CD4-positive, alpha-beta memory T cell (primary cell): ENCODE measurements at places on chromosomes 3 and 15.

DNA sequence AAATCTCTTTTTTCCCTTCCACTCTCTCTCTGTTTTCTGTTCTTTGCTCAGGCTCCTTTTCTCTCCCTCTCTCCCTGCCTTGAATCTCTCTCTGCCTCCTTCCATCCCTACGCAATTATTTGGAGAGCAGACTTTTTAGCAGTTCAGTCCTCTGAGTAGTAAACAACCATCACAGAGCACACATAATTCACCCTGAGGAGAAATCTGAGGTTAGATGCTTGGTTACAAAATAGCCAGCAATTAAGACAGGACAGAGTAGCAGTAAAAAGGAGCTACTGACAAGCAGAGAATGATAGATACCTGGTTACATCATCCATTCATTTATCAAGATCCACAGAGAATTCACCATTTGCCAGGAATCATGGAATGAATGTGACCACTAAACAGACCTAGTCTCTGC lies 25.5 kb downstream of the SLC9A9 start:
- H3K4me1 ChIP-seq: peaks cover 38% of the 10 kb centered on the region
- no peak overlapping the region for H3K27ac ChIP-seq
- H3K27me3 ChIP-seq: no peaks in the 10 kb centered on the region
- H3K36me3 ChIP-seq: no peaks in the 10 kb centered on the region

- no peak for DNase-seq
- H3K36me3 ChIP-seq: no peaks in the 10 kb centered on the region
- no peak overlapping the region for H3K27ac ChIP-seq
- no peaks in the 10 kb centered on the region for H3K4me1 ChIP-seq
These were observed 115.2 kb downstream of the GABRG3 start for GRCh38 chr15:27086149-27086548.

DNA sequence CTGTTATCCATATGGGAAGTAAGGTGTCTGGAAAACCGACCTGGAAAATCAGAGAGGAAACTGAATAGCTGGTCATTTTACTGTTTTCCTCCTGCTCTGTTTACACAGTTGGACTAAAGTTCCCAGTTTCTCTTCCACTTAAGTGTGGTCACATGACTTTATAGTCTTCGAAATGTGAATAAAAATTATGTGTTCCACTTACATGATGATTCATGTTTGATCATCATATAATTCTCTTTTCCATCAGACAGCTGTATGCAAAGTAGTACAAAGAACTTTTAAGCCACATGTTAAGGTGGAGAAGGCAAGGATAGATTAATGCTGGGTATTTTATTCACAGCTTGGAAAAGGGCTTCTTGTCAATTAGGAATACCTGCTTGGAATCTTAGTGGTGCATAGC lies 525.5 kb upstream of the BCHE start:
- H3K27ac ChIP-seq: no peak overlapping the region
- DNase-seq: no peak
- no peaks in the 10 kb centered on the region for H3K4me1 ChIP-seq
- no peaks in the 10 kb centered on the region for H3K27me3 ChIP-seq
- no peaks in the 10 kb centered on the region for H3K36me3 ChIP-seq

- H3K27ac ChIP-seq: no peak overlapping the region
- peaks cover 71% of the 10 kb centered on the region for H3K4me1 ChIP-seq
- DNase-seq: no peak
- H3K4me3 ChIP-seq: peak overlapping the region; percentile 23
- peaks cover 67% of the 10 kb centered on the region for H3K27me3 ChIP-seq
These were observed 2.9 kb downstream of the GATA2 start for GRCh38 chr3:128489927-128490649.

DNA sequence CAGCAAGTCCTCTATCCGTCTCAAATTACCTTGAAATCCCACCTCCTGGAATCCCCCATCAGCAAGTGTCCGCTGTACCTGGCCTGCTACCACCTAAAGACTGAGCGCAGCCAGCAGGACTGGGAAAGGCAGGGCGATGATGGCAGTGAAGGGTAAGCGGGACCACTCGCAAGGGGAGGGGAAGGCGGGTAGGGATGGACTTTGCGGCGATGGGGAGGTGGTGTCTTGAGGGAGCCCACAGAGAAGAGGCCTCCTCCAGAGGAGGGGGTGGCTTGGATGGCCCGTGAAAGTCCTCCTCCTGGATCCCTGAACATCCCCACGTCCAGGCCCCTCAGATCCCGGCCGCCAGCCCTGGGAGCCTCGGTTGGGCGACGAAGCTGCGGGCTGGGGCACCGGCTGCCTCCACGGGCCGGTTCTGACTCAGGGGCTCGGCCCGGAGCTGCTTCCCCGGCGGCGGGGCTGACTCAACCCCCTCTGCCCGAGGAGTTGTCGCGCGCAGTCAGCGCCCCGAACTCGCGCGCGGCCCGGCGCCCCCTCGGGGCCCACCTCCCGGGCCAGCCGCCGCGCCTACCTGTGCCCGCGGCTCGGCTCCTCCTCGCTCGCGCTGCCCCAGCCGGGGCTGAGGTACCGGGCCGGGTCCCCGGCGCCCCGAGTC lies 512 bp downstream of the LARP6 start:
- H3K4me3 ChIP-seq: no peak overlapping the region
- no peaks in the 10 kb centered on the region for H3K36me3 ChIP-seq
- H3K27me3 ChIP-seq: peaks cover 21% of the 10 kb centered on the region
- H3K27ac ChIP-seq: no peak overlapping the region
- DNase-seq: no peak
- H3K4me1 ChIP-seq: no peaks in the 10 kb centered on the region

- no peaks in the 10 kb centered on the region for H3K36me3 ChIP-seq
- no peak overlapping the region for H3K4me3 ChIP-seq
- H3K4me1 ChIP-seq: peaks cover 9% of the 10 kb centered on the region
- no peak overlapping the region for H3K27ac ChIP-seq
- no peaks in the 10 kb centered on the region for H3K27me3 ChIP-seq
These were observed 3.9 kb downstream of the CRYGS start for GRCh38 chr3:186540221-186540834.

DNA sequence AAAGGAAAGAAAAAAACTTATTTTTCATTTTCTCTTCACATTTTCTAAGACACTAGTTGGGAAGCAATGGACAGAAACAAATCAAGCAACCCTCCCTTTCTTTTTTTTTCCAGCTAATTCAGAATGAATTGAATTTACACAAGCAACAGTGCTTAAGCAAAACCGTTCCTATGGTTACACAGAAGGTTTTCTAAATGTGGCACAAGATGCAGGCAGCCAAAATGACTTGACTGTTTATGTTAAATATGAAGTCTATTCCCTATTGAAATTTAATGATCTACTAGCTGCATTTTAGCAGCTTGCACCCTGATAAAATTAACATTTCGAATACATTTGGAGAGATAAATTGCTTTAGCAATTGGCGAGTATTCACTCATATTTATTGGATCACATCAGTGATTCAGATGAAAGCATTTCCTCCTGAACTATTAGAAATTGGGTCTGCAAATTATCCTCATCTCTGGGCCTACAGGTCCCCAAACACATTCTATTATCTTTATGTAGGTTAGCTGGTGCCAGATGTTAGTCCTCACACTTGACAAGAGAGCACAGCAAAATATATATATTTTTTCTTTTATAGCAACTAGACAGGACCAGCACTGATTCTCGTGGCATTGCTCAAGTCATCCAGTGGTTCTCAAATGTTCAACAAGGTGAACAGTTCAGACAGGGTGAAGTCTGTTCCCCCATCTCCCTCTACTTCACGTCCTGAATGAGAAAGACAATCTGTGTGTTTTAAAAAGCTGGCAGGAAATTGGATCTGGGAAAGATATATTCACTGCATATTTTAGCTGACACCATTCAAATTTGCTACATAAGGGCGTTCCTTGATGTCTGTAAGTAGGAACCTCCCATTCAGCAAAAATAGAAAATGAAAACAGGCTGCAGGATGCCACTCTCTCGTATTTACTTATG lies 463.6 kb upstream of the KCNMB2 start:
- no peaks in the 10 kb centered on the region for H3K4me1 ChIP-seq
- H3K4me3 ChIP-seq: no peak overlapping the region
- H3K36me3 ChIP-seq: no peaks in the 10 kb centered on the region
- H3K27me3 ChIP-seq: no peaks in the 10 kb centered on the region
- H3K27ac ChIP-seq: no peak overlapping the region
- no peak for DNase-seq

DNA sequence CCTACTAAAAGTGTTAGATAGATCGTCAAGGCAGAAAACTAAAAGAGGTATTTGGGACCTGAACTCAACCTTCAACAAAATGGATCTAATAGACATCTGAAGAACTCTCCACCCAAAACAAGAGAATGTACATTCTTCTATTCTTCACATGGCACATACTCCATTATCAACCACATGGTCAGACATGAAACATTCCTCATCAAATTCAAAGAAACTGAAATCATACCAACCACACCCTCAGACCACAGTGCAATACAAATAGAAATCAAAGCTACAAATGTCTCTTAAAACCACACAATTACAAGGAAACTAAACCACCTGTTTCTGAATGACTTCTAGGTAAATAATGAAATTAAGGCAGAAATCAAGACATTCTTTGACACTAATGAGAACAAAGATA lies 984.1 kb upstream of the GBE1 start:
- H3K4me3 ChIP-seq: no peak overlapping the region
- no peaks in the 10 kb centered on the region for H3K4me1 ChIP-seq
- H3K27me3 ChIP-seq: no peaks in the 10 kb centered on the region
- H3K36me3 ChIP-seq: no peaks in the 10 kb centered on the region
- no peak for DNase-seq

DNA sequence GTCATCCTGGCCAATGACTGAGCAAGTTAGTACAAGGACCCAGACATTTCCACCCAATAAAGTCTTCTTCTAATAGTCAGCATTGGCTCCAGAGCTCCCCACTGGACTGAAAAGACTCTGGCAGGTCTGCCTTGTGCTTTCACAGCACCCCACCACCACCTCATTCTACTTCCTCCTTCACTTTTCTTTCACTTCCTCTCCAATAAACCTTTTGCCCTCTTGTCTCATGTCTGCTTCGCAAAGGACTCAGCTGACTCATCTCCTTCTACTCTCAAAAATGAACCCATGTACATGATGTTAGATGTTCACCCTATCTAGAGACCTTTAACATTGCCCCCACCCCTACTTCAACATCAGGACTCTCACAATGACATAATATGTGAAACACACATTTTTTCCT lies 181.0 kb upstream of the PPP2R3A start:
- no peaks in the 10 kb centered on the region for H3K36me3 ChIP-seq
- no peak for DNase-seq
- H3K27me3 ChIP-seq: no peaks in the 10 kb centered on the region
- no peak overlapping the region for H3K27ac ChIP-seq

DNA sequence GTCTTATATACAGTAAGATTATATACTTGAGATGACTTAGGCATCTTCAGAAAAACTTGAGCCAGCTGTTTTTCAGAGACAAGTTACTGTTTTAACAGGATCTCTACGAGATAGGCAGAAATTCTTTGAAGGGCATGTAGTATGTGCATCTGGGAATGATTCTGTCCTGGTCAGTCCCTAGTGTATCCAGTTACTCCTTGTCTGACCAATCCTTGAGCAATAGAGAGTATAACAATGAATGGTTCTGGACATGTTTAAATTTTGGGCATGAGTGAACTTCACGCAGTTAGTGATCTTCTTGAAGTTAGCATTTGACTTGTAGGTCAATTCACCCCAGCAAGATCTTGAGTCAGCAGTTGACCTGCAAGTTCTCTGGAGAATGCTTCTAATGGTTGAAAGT lies 24.7 kb upstream of the HHLA2 start:
- H3K27ac ChIP-seq: no peak overlapping the region
- H3K4me1 ChIP-seq: no peaks in the 10 kb centered on the region
- no peak for DNase-seq
- H3K36me3 ChIP-seq: no peaks in the 10 kb centered on the region
- no peaks in the 10 kb centered on the region for H3K27me3 ChIP-seq

DNA sequence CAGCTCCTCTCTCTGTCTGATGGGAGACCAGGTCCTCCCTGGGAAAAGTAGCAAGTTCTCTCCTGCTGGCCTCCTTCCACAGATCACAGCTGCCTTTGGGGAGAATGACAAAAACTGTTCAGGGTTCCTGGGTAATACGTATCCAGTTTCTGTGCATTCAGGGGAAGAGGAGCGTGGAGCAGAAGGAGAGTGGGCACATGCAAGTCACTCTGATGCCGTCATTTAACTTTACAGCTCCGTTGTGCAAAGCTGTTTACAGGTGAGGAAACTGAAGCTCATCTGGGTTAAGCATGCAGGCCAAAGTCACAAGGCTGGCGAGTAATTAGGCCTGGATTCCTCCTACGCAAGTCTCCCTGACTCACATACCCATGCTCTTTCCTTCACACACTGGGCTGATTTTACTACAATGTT lies 7.5 kb upstream of the TM4SF1 start:
- DNase-seq: no peak
- no peak overlapping the region for H3K27ac ChIP-seq
- H3K36me3 ChIP-seq: no peaks in the 10 kb centered on the region
- no peak overlapping the region for H3K4me3 ChIP-seq
- no peaks in the 10 kb centered on the region for H3K27me3 ChIP-seq

DNA sequence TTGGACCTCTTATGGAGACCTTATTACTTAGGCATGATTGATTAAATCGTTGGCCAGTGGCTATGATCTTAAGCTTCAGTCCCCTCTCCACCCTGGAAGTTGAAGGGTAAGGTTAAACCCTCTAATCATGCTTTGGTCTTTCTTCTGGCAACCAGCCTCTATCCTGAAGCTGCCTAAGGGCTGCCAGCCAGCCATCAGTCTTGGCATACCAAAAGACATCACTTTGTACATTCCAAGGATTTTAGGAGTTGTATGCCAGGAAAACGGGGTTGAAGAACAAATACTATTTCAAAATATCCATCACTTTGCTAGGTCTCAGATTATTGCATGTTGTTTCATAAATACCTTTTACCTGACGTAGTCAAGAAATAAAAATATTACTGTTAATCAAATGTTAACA lies 28.9 kb downstream of the UBE2E2 start:
- no peaks in the 10 kb centered on the region for H3K4me1 ChIP-seq
- H3K36me3 ChIP-seq: no peaks in the 10 kb centered on the region
- H3K27me3 ChIP-seq: no peaks in the 10 kb centered on the region
- H3K4me3 ChIP-seq: no peak overlapping the region
- no peak overlapping the region for H3K27ac ChIP-seq

GRCh38 chr3:126546013-126546412 lies 12.7 kb downstream of the C3orf22 start:
- no peaks in the 10 kb centered on the region for H3K4me1 ChIP-seq
- H3K4me3 ChIP-seq: no peak overlapping the region
- no peak overlapping the region for H3K27ac ChIP-seq
- DNase-seq: no peak
- no peaks in the 10 kb centered on the region for H3K27me3 ChIP-seq
